ENCODE measurements at places on chromosomes 4 and X.

GRCh38 chr4:122285285-122285684 is 93.5 kb upstream of the ADAD1 start:
- DNase-seq, result no peak

- no peak for DNase-seq
Observed at GRCh38 chr4:68797618-68798017, 18.2 kb upstream of the UGT2B10 start.

DNA sequence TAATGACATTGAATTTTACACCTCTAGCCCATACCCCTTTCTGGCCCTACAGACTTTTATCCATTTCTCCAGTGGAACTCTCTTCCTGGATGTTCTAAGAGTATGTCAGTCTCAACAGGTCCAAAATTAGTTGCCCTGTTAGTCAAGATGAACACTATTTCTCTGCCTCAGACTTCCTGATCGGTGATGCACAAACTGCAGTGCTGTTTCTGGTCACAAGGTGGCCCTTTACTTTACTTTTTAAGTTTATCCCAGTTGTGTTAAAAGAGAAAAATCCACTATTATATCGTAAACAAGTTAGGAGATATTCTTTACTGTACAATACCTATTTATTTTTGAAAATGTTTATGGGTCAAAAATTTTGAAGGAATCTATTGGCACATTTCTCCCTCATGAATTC is 13.1 kb downstream of the TCEAL7 start:
- DNase-seq, result peak; percentile 35

GRCh38 chr4:26786916-26787315 is 73.7 kb upstream of the STIM2 start:
- DNase-seq, result no peak

DNA sequence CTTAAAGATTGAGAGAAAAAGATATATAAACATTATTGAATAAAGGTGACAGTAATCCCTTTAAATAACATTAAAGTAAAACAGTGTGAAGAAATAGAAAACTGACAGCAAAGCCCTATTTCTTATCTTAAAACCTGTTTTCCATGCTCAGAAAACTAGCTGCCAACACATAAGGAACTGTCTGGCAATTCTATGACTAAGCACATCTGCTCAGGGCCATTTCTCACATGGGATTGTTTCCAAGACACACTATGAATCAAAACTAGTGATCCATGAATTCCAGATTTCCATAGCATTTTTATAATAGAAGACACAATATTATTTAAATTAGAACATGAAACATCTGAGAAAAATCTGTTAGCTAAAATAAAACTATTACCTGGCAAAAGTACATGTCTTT is 113.4 kb downstream of the SCLT1 start:
- DNase-seq, result peak; percentile 86

- DNase-seq, result no peak
Observed at GRCh38 chr4:183852910-183853547, 52.1 kb upstream of the STOX2 start.

DNA sequence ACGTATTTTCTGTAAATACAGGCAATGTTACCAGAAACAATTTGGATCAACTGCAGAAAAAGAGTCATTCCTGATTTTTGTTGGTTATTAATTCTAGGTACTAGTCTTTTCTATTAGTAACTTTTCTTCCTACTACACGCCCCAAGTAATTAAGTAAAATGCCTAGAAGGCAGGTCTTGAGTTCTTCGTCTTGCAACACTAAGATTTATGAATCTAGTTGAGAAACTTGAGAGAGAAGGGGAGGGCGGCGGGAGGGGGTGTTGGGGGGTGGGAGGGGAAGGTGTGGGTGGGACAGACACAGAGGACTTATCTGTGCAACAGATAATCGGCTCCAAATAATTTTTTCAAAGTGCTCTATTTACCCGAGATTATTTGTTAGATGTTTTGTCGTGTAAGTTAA is 3.0 kb downstream of the RAP2C start:
- no peak for DNase-seq

- DNase-seq, result no peak
Observed at GRCh38 chrX:118574666-118575065, 79.1 kb downstream of the DOCK11 start.

DNA sequence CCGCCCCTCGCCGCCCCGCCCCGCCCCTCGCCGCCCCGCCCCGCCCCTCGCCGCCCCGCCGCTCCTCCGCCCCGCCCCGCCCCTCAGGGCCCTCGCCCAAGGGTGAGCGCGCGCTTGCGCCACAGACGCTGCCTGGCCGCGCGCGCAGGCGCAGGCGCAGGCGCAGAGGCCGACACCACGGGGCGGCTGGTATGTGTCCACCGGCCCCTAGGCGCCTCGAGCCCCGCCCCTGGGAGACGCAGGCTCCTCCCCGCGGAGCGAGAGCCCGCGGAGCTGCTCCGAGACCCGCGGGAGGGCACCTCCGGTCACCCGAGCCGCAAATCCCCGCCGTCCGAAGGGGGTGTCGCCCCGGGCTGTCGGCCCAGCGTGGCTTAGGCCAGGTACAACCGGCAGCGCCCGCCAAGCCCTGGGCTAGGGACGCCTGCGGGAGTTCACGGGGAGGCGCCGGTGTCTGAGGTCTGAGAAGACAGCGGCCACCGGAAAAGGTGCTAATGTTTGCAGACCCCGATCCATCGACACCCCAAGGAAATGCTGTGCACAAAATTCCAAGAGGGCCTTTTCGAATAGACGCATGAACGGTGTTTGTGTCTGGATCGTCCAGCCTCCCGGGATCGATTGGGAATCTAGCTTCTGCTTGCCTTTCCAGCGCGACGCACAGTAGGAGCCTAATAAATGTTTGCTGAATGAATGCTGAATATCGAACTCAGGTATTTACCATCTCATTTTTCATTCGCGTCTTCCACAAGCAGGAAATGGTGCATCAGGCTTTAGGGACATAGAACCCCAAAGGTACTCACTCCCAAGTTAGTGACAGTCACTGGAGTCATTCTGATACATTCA is 473 bp upstream of the CCNQ start:
- peak; percentile 89 for DNase-seq

DNA sequence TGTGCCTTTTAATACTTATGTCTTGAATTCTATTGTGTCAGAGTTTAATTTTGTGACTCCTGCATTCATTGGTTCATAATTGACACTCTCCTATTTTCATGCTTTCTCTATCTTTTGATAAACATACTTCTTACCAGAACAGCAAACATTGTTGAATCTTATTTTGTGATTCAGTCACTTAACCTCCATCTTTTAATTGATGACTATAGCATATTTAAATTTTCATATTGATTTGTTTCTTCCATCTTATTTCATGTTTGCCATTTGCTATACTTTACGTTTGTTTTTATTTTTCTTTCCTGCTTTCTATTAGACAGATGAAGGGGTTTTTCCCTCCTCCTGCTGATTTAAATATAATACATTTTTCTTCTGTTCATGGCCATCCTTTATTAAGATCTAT is 115.5 kb upstream of the FAM9A start:
- DNase-seq, result no peak

DNA sequence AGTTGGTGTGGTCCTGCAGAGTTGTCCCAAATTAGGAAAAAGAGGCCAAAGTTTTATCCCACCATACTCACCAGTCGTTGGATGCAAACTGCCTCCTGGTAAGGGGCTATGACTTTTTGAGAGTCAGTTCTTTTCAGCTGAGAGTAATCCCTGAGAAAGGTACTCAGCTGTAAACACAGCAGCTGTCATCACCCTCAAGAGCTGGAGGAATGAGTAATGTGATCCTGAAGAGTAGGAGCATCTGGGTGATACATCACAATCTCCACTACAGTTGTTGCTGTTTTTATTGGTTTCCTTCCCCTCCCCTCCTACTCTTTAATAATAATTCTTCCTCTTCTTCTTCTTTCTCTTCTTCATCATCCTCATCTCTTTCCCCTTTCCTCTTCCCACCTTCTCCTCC is 5.7 kb downstream of the MAGEE1 start:
- DNase-seq, result no peak

DNA sequence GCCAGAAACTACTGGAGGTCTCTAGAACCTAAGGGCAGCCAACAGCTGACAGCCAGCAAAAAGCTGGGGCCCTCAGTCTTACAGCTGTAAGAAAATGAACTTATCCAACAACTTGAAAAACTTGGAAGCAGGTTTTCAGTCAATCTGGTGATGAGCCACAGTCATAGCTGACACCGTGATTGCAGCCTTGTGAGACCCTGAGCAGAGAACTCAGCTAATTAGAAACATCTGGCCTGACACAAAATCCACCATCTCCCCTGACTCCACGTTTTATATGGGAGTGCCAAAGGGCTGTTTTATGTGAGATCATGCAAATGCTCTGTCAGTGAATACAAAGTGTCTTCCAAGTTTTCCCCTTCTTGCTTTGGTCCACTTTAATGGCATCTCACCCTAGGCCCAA is 198.8 kb upstream of the DCAF8L1 start:
- peak; percentile 3 for DNase-seq

DNA sequence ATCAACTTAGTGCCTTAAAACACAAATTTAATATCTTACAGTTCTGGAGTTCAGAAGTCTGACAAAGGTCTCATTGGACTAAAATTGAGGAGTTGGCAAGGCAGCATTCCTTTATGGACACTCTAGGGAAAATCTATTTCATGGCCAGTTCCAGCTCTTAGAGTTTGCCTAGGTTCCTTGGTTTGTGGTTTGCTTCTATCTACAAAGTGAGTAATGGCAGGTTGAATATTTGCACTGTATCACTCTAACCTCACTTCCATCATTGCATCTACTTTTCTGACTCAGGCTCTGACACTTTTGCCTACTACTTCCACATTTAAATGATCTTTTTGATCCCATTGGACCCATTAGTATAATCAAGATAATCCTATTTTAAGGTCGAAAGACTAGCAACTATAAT is 64.7 kb upstream of the PCDH10 start:
- no peak for DNase-seq

GRCh38 chr4:87044511-87045233 is 109.9 kb downstream of the AFF1 start:
- DNase-seq, result no peak

- no peak for DNase-seq
Observed at GRCh38 chr4:996030-996996, 3.1 kb upstream of the SLC26A1 start.

DNA sequence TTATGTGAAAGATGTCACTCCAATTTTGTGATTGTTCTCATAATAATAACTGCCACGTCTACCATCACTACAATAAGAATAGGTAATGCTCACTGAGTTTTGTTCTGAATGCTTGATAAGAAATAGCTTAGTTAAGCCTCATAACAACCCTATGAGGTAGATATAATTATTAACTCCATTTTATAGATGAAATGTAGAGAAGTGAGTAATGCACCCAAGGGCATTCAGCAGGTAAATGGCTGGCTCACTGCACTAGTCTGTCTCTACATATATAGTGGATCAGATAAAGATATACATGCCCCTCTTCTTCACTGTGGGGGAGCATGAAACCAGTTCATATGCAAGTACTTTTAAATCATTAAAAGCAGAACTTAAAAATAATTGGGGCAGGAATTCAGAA is 65.8 kb upstream of the SLC4A4 start:
- no peak for DNase-seq

GRCh38 chrX:107272431-107272921 is 66.1 kb downstream of the DNAAF6 start:
- peak; percentile 0 for DNase-seq

DNA sequence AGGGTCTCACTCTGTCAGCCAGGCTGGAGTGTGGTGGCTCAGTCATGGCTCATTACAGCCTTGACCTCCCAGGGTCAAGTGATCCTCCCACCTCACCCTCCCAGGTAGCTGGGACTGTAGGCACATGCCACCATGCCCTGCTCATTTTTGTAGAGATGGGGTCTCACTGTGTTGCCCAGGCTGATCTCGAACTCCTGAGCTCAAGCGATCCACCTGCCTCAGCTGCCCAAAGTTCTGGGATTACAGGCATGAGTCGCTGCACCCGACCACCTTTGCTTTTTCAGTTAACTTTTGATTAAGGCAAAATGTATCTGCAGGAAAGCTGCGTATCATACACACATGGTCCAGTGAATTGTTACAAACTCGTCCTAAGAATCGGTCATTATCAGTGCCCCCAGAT is 16.5 kb upstream of the CLCN4 start:
- no peak for DNase-seq

DNA sequence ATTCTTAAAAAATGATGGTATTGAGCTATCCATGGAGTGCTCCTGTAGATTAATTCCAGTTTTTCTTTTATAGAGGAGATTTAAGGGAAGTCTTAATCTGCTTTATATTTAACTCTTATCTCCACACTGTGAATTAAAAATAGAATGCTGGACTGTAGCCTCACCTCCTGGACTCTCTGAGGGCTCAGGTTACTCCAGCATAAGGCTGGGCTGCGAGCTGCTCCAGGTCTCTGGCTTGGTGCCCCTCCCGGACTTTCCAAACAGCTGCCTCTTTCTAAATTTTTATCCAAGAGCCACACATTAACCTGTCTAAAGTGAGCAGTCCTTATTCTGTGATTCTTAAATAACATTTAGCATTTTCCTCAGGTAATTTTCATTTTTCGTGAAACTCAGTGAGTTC is 218.7 kb upstream of the JADE1 start:
- no peak for DNase-seq

GRCh38 chr4:107900067-107900466 is 31.3 kb upstream of the CYP2U1 start:
- DNase-seq, result no peak

GRCh38 chr4:3644849-3645627 is 112.8 kb upstream of the LRPAP1 start:
- peak; percentile 57 for DNase-seq

DNA sequence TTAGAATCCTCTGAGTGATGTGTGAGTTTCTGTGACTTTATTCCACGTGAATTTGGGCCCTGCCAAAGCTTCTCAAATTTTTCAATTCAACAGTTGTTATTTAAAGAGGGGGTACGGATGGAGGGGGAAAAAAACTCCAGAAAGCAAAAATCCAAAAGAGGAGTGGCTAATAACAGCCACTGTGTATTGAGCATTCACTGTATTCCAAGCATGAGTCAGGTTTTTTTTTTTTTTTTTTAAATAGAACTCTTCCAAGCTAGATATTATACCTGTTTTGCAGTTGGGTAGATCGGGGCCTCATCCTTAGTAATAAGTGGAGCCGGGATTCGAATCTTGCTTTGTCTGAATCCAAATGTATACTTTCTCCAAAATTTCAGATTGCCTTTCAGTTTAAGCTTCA is 6.4 kb upstream of the RHOH start:
- DNase-seq, result no peak

GRCh38 chr4:185902654-185903053 is 90.7 kb upstream of the SORBS2 start:
- DNase-seq, result peak; percentile 37

- no peak for DNase-seq
Observed at GRCh38 chrX:15384304-15384703, at the start of gene VEGFD. VEGFD (minus strand) TSS chrX:15384413; CDS start chrX:15383946, 467 bp downstream.

GRCh38 chr4:70783096-70783495 is 56.6 kb downstream of the GRSF1 start:
- no peak for DNase-seq

- DNase-seq, result no peak
Observed at GRCh38 chr4:158523990-158524535, 2.4 kb downstream of the RXFP1 start.

DNA sequence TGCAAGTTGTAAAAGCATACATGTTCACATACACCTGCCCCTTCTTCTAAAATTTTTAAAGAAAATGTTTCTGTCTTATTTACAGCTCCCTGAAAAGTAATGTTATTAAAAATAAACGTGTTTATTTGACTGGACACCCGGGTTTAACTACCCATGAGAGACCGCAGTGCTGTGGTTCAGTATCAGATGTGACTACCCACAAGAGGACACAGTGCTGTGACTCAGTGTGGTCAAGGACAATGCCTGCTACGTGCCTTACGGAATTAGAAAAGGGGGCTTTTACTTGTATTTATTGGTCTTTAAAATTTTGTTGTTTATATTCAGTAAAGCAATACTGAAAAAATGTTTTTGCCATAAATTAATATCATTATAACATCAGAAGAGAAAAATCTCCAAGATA is 641.4 kb downstream of the TRIML1 start:
- DNase-seq, result no peak

All from fibroblast of skin of scalp (primary cell).